Mesothelial cell of epicardium (in vitro differentiated cells): ENCODE measurements at places on chromosomes 5 and 9.

- DNase-seq: peak; percentile 62
These were observed 35.2 kb upstream of the PLEKHG4B start for GRCh38 chr5:56561-57290.

GRCh38 chr5:167511-167910 is 23.8 kb upstream of the LRRC14B start:
- no peak for DNase-seq

DNA sequence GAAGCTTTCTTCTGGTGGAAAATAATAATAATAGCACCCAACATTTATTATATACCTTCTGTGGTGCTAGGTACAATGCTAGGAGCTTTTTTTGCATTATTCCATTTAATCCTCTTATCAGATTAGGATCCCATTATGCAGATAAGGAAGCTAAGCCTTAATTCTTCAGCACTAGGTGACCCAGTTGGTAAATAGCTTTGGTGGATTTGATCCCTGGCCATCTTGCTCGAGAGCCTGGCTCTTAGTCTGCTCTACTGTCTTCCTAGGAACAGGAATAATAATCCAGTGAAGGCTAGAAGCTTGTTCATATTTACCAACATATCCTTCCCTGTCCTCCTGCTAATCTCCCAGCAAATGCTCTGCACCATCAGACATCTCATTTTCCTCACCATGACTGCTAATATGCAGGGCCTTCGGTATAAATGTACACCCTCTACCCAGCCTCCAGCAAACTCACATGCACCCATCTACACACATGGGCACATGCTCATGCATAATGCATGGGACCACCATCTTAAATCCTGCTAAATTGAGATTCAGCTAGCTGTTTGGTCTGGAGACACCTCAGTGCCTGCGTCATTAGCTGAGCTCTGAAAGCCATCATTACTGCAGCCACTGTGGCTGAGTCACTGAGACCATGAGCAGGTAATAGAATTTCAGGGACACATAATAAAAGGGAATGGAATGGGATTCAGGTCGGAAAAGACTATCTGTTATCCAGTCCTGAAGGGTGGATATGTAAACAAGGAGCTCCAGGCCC is 87.5 kb downstream of the TRIM32 start:
- DNase-seq: no peak

DNA sequence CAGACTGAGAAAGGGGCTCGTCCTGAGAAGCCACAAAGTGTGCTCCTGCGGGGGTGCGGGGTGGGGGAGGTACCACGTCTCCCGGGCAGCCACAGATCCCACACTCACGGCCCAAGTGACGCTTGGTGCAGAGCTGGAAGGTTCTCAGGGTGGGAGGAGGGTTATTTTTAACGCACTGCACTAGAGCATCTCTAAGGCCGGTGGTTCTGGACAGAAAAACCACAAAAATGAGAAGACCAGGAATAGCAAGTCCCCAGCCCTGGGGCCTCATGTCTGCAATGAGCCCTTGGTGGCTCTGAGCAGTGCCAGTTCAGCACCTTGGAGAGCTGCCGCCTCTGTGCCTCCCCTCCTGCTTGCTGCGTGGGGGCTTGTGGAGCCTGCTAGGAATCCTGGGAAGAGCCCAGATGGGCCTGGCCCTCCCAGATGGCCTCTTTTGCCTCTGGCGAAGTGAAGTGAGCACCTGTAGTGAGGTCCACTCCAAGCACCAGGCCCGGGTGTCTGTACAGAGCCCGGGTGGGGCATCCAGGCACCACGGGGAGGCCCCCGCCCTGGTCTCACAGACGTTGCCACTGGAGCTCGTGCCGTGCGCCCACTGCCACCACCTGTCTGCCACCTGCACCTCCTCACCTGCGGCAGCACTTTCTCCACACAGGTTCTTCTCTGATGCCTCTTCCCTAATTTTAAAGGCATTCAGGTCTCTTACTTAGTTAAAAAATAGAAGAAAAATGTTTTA is 48.9 kb upstream of the CACNA1B start:
- DNase-seq: peak; percentile 61

GRCh38 chr5:16803831-16804230 is 132.3 kb downstream of the MYO10 start:
- no peak for DNase-seq
